ENCODE measurements at places on chromosomes 13 and 19.
A peak's percentile ranks its signal among the peaks of the same experiment; 100 is the strongest.

DNA sequence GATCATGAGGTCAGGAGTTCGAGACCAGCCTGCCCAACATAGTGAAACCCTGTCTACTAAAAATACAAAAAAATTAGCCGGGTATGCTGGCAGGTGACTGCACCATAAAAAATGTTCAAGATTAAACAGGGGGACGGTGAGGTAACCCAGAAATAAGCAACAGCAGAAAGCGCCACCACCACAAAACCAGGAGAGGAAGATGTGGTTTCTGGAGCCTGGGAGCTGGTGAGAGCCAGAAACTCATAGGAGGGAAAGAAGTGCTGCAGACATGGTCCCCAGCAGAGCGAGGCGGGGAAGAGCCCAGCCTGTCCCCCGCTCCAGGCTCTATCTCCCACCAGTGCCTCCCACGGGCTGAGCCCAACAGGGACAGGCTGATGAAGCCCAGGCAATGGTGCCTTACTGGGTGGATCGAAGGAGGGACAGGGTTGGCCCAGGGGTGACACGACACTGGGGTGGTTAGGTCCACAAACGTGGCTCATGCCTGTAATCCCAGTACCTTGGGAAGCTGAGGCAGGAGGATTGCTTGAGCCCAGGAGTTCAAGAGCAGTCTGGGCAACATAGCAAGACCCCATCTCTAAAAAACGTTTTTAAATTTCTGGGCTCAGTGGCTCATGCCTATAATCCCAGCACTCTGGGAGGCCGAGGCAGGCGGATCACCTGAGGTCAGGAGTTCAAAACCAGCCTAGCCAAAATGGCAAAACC, 19.0 kb downstream of the SPC24 start:
- no peak for DNase-seq

- no peak for DNase-seq
Measured at GRCh38 chr13:63304497-63304896, 1888.8 kb upstream of the PCDH20 start.

DNA sequence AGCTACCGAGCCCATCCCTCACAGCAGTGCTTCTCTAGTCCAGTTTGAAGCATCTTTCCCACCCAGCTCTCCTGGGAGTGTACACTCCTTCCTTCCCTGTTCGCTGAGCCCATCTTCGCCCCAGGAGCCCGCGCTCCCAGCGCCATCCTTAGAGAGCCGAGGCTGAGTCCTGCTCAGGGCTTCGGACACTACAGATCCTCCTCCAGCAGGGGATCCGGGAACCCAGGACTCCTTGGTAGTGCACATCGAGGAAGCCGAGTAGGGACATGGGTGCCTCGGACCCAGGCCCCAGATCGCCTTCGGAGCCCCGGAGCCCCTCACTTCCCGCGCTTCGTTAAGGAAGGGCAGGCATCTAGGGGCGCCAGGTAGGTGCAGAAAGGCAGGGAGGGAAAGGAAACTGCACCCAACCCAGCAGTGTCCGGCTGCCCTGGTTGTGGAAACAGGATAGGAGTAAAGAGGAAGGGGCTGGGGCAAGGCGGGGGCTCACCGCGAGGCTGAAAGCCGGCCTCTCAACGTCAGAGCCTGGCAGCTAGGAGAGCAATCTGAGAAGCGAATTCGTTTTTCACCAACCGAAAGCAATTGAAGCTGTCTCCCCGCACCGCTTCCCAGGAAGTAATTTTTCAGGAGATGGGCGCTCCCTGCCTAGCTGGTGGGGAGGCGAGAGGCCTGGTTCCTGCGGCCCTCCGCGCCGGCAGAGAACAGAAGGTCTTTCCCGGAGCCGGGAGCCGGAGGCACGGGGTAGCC, 1.0 kb downstream of the PDX1 start:
- DNase-seq, result no peak

GRCh38 chr13:43235028-43235427, 211.6 kb downstream of the DNAJC15 start:
- no peak for DNase-seq

DNA sequence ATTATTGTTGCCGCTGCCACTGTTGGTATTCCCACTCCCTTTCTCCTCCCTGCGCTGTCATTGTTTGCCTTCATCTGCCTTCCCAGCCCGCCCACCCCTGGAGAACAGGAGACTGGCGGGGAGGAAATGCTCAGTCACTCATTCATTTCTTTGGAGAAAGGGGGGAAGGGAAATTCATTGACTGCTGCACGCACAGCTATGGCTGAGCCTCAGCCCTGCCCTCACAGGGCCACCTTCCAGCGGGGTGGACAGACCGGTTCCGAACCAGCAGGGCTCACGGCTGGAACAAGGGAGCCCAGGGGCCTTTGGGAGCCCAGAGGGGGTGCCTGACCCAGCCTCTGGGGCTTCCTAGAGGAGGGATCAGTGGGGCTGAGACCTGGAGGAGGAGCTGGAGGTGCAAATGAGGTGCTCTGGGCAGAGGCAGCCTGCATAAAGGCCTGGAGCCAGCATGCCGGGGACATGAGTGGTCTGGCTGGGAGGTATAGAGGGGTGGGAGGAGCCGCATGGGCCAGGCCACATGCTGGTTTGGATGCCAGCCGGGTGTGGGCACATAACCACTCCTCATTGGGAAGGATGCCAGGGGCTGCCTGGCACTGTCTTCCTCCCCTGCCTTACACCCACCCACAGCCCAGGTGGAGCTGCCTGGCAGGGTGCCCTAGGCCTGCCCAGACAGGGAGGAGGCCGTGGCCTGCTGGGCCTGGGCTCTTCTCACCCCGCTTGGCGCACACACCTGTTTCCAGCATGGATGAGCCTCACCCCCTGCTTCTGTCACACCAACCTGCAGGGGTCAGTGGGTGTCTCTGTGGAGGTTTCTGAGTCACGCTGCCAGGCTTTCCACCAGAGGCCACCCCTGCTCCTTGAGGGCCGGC, 26.8 kb downstream of the PPP5C start:
- peak; percentile 93 for DNase-seq

DNA sequence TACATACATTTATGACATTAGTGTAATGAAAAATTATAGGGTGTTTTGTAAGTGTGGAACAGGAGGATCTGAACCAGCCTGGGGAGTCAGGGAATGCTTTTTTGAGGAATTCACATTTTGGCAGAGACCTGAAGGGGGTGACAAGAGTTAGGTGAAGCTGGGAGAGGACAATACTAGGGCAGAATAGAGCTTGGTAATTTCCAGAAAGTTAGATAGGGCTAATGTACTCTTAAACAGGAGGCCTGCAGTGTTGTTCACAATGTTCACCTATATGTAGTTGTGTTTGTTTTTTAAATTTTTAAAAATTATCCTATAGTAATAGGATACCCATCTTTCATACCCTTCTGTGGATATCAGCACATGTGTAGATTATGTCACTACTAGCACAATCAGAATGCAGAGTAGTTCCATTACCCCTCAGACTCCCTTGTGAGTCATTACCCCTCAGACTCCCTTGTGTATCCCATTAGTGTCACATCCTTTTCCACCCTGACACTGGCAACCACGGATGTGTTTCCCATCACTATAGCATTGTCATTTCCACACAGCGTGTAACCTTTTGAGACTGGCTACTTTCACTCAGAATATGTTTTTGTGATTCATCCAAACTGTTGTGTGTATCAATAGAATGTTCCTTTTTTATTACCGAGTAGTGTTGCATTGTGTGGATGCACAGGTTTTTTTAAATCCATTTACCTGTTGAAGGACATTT, 43.1 kb downstream of the PCCA start:
- DNase-seq, result no peak

- no peak for DNase-seq
Measured at GRCh38 chr19:49408816-49409440, 14.3 kb downstream of the PTH2 start.

- no peak for DNase-seq
Measured at GRCh38 chr19:30202060-30202600, 170.1 kb upstream of the ZNF536 start.

- DNase-seq, result no peak
Measured at GRCh38 chr13:72504131-72504841, 223.1 kb downstream of the MZT1 start.

GRCh38 chr19:48914181-48914580, 14.1 kb downstream of the NUCB1 start:
- no peak for DNase-seq

DNA sequence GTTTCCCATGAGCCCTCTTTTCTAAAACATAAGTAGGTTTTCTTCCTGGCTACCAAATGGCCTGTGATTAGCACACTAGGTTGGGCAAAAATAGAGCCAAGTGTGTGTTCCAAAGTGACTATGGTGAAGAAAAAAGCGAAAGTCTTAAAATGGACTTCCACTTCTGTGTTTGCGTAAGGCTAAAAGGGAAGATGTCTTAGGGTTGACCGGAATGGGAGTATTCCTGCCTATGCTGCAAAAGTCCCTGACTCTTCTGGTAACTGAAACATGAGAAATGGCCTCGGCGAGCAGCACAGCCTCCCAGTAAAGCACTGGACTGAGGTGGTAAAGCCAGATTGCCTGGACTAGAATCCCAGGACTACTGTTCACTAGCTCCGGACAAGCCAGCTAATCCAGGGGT, 2.4 kb upstream of the FPR1 start:
- DNase-seq, result no peak

All from LNCaP clone FGC (cell line).